ENCODE measurements at places on chromosomes 16 and 17.

- no peaks in the 10 kb centered on the region for H3K36me3 ChIP-seq
- peak; percentile 66 for DNase-seq
- H3K4me1 ChIP-seq = peaks cover 14% of the 10 kb centered on the region
These were observed 3.8 kb upstream of the TAC4 start for GRCh38 chr17:49851387-49852291.

GRCh38 chr16:48041981-48042421, 113.8 kb downstream of the ABCC12 start:
- no peaks in the 10 kb centered on the region for H3K4me1 ChIP-seq
- DNase-seq = no peak
- no peaks in the 10 kb centered on the region for H3K27me3 ChIP-seq

GRCh38 chr17:14044702-14045101, 24.6 kb upstream of the COX10 start:
- no peak overlapping the region for H3K27ac ChIP-seq
- no peaks in the 10 kb centered on the region for H3K4me1 ChIP-seq
- H3K36me3 ChIP-seq = no peaks in the 10 kb centered on the region
- DNase-seq = no peak
- H3K27me3 ChIP-seq = no peaks in the 10 kb centered on the region

DNA sequence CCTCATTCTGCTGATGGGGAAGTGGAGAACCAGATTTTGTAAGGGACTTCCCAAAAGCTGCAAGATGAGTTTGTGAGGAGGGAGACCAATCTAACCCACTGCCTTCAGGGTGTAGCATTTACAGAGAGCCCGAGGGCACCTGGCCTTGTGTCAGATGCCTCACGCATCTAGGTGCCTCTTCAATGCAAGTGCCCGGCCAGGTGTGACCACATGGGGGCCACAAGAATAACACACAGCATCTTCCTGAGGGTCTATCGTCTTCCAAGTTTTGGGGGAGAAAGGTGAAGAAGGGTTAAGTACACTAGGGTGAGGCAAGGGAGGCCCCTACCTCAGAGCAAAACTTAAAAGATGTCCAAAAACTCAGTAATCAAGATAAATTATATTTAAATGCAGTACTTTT, 401.7 kb upstream of the CDH5 start:
- no peaks in the 10 kb centered on the region for H3K36me3 ChIP-seq
- H3K27me3 ChIP-seq = no peaks in the 10 kb centered on the region
- DNase-seq = no peak
- no peak overlapping the region for H3K27ac ChIP-seq
- H3K4me1 ChIP-seq = no peaks in the 10 kb centered on the region

- H3K36me3 ChIP-seq = no peaks in the 10 kb centered on the region
- H3K27me3 ChIP-seq = no peaks in the 10 kb centered on the region
- no peak overlapping the region for H3K4me3 ChIP-seq
- H3K27ac ChIP-seq = peak overlapping the region; percentile 2
These were observed 100.1 kb downstream of the YPEL2 start for GRCh38 chr17:59431601-59432000.

DNA sequence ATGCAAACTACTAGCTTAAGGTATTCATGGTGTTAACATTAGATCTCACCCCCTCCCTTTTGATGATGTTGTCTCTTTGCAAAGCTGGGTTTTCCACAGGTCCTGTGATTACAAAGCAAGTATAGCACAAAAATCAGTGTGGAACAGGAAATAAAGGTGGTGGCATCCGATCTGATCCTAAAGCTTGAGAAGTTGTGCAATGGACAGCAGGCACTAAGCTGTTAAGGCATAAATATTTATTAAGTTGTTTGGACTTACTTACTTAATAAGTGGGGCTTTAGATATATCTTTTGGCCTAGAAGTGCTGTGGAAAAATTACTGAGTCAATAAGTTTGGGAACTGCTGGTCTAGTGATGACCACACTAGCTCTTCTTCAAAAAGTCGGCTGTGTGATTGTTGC, 5.0 kb downstream of the GLP2R start:
- no peak for DNase-seq
- peaks cover 3% of the 10 kb centered on the region for H3K27me3 ChIP-seq
- H3K4me1 ChIP-seq = no peaks in the 10 kb centered on the region
- no peaks in the 10 kb centered on the region for H3K36me3 ChIP-seq
